ENCODE measurements at places on chromosomes 5 and 9.

- no peak for DNase-seq
Observed at GRCh38 chr5:91119217-91119616, 263.9 kb downstream of the ARRDC3 start.

- no peak for DNase-seq
Observed at GRCh38 chr9:6945816-6946215, 188.0 kb downstream of the KDM4C start.

DNA sequence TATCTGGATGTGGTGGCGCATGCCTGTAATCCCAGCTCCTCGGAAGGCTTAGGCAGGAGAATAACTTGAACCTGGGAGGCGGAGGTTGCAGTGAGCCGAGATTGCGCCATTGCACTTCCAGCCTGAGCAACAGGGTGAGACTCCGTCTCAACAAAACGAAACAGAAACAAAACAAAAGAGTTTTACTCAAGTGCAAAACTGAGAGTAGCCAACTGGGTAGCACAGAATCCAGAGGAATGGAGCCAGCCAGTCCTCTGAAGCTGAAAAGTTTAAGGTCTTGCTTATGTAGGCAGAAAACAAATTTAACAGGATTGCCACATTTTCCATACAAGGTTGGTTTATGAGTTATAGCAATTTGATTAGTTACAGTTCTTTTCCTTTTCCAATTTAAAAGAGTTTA is 32.0 kb downstream of the SPIN1 start:
- no peak for DNase-seq

DNA sequence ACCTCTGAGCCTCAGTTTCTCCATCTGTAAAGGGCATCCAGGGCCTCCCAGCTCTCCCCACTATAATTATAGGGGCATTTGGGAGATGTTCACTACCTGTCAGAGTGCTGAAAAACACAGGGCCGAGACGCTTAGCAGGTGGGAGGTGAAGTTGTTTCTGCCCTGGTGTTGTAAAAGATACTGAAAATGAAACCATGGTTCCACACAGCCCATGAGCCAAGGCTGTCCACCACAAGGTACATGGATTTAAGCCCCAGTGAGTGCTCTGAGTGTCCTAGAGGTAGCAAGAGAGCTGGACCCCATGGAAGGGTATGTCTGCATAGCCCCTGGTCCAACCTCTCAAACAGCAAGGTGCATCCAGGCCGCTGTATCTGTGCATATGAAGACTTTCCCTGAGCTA is 137.5 kb downstream of the C5orf15 start:
- no peak for DNase-seq

- DNase-seq: no peak
Observed at GRCh38 chr5:76274571-76274970, 128.5 kb upstream of the IQGAP2 start.

GRCh38 chr5:93422652-93423280 is 158.3 kb downstream of the NR2F1-AS1 start:
- DNase-seq: no peak

GRCh38 chr5:52269401-52269800 is 518.3 kb upstream of the ITGA1 start:
- no peak for DNase-seq

- no peak for DNase-seq
Observed at GRCh38 chr9:79201636-79202035, 370.1 kb upstream of the TLE4 start.

- DNase-seq: no peak
Observed at GRCh38 chr9:90851444-90851843, 49.8 kb downstream of the SYK start.

DNA sequence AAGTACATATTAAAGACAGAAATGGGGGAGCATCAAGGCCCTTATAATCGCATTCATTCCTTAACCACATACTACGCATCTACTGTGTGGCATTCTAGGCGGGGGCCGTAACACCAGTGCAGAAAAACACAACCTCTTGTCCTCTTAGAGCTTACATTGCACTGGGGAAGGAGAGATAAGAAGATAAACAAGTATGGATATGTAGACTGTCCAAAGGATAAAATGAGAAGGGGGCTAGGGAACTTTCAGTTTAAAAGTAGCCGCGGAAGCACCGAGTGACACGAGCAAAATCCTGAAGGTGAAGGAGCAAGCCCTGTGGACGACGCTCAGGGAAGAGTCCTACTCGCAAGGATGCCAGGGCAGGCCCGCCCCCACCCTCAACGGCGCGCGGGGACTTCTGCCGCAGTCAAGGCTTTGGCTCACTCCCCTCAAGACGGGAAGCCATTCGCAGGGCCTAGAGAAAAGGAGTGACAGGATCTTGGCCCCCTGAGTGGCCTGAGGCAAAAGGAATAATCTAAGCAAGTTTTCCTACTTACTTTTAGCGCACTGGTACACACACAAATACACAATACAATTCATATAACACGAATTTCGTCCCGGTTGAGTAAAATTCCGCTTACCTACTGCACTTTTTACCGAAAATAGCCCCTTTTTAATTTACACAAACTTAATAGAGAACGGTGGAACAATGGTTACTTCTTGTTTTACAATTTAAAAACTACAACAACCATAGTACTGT is 1.3 kb upstream of the NIPBL start:
- peak; percentile 56 for DNase-seq

DNA sequence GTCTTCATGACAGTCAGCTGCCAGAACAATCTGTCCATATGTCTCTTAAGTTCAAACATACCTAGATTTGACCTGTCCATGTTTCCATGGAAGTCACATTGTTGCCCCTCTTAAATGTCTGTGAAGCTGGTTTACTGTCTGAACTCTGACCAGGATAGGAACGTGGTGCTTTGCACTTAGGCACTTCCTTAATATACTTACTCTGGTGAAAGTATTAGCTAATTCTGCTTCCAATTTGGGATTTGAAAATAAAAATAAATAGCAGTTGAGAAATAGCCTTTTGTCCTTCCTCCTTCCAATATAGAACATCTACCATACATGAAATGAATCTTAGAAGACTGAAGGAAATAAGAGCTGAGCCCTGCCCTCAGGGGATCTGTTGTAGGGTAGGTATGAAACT is 524.5 kb upstream of the CLINT1 start:
- DNase-seq: peak; percentile 40

DNA sequence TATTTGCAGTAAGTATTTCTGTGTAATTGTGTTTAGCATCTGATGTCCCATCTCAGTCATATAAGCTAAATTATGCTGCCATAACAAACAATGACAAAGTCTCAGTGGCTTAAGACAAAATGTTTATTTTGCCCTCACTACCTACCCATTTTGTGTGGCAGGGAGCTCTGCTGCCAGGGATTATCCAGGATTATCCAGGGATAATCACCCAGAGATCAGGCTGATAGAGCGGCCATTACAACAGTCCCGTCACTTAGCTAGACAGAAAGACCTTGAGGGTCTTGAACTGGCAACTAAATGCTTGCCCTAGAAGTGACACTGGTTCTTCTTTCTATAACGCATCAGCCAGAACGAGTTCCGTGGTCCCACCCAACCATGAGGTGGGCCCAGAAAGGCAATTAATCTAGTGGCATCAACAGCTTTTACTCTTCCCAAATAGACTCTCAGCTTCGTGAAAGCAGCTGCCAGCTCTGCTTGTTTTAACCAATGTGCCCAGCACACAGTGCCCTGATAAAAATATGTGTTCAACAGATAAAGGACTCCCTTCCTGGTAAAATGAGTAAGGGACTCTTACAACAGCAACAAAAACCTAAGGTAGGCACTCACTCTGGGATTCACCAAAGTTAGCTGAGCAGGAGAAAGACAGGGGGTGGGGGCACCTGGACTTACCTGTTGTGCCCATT is 22.8 kb downstream of the CCDC69 start:
- DNase-seq: no peak

DNA sequence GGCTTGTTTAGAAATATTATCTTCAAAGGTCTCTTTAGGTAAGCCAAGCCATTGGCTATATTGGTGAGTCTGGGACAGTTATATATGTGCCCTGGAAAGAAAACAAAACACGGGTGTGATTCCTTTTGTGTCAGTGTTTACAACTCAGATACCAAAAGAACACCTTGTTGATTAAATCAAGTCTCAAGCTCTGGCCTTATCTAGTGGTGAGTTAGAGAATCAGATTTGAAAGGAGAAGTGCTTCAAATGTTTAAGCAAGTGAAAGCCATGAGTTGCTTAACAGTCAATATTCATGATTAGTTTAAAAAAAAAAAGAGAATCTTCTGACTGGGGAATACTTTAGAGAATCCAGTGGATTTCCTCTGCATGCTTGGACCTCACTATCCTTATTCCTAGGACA is 68.3 kb downstream of the IQGAP2 start:
- DNase-seq: no peak

GRCh38 chr5:65886387-65886786 is 40.0 kb upstream of the ERBIN start:
- no peak for DNase-seq

DNA sequence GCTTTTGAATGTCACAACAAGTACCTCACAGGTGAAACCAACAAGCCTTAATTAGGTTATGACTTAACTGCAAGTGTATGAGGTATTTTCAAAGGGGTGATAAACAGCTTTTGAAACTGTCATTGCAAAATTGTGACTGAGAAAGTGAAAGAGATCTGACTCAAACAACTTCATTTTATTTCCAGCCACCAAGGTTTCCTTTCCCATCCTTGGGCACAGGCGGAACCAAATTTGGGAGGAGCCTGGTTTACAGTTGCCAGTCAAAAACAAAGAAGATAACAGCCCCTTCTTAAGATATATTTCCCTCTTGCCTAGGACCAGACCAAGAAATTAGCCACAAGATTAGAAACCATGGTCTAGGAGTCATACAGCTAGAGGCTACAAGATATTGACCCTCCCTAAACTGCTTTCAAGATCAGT is 417.1 kb downstream of the CSNK1G3 start:
- DNase-seq: no peak

- DNase-seq: no peak
Observed at GRCh38 chr9:133368249-133368881, 7.5 kb downstream of the SURF4 start.

GRCh38 chr9:130179331-130179907 is 7.2 kb downstream of the NCS1 start:
- DNase-seq: no peak

GRCh38 chr9:72794946-72795345 is 157.9 kb downstream of the ALDH1A1 start:
- DNase-seq: no peak

- no peak for DNase-seq
Observed at GRCh38 chr9:16676519-16676918, 194.0 kb downstream of the BNC2 start.

DNA sequence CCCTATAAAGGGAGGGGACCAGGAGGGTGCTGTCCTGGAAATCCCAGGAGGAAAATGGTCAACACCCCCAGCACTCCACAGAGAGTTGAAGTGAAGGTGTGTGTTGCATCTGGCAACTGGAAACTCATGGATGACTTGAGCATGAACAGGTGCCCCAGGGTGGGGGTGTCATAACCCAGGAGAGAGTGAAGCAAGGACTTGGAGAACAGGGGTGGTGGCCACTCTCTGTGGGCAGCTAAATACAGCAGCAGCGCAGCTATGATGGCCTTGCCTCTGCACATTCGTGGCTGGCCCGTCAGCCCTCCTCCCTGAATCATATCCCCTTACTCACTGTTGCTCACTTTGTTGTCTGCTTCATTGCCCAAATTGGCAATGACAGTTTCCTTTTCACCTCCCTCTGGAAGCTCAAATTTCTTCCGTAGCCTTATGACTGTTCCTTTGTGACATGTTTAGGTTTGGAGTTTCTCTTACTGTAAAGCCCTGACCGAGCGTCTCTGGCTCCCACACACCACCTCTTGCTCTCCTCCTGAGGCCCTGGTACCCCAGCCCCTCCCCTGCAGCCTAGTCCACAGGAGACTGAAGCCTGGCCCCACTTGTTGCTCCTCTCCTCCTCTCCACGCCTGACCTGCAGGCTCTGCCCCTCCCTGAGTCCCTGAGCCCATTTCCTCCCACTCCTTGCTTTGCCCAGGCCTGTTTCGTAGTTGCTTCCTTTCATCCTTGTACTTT is 185.8 kb downstream of the CD180 start:
- DNase-seq: no peak

GRCh38 chr9:1490341-1491232 is 440.4 kb downstream of the DMRT2 start:
- DNase-seq: no peak

- no peak for DNase-seq
Observed at GRCh38 chr5:88770276-88771257, 112.4 kb downstream of the MEF2C start.

- DNase-seq: no peak
Observed at GRCh38 chr5:50724262-50724661, 57.8 kb downstream of the PARP8 start.
